ENCODE measurements at places on chromosomes 12 and 14.

DNA sequence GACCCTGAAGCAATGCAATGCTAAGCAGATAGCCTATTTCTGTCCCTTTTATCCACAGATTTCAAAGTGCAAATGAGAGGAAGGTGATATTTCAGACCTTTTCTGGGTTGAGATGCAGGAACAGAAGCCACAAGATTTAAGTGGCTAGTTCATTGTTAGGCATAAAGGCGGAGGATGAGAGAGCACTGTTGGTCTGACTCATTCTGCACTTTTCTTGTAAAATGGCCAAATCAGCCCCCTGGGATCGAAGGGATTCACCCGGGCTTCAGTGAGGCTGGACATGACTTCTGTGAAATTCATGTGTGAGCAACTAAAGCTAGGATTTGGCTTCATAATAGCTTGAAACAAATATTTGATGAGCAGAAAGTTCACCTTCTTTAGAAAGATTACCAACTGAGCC lies 101.9 kb upstream of the OVCH1 start:
- DNase-seq = peak; percentile 55

DNA sequence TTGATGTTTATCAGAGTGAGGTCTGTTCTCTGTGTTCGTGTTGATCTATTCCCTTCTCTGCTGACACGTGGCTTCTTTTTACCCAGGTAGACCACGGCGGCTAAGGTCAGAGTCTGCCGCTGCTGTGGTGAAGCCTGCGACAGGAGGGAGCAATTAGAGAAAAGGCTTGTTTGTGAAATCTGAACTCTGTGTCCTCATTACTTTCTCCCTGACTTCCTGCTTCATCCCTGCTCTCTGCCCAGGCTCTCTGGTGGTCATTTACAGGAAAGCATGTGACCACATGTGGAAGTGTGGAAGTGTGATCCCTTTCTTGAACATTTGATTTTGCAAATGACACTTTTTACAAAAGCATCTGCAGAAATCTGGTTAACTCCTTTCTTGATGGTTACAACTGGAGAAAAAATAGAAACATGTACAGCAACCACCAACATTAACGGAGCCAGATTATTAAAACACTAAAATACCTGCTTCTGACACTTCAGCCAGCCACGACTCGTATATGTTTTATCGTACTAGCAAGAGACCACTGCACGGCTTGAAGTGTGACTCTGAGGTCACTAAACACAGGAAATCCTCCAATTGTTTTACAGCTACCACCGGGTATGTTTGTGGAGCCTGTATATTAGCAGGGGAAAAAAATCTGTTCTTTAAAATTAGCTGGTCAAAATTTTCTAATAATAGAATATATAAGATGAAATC lies 388.6 kb upstream of the TMPO start:
- no peak for DNase-seq

- DNase-seq = no peak
These were observed 25.1 kb downstream of the E2F7 start for GRCh38 chr12:77040231-77040630.

GRCh38 chr12:57552835-57553313 lies 3.0 kb downstream of the KIF5A start:
- DNase-seq = peak; percentile 65

- DNase-seq = peak; percentile 78
These were observed 363.4 kb downstream of the DAD1 start for GRCh38 chr14:22225516-22226140.

- DNase-seq = peak; percentile 59
These were observed 29.8 kb downstream of the GPRC5D start for GRCh38 chr12:12922191-12922616.

- DNase-seq = no peak
These were observed 431.3 kb downstream of the NPAS3 start for GRCh38 chr14:33369972-33370371.

- peak; percentile 43 for DNase-seq
These were observed 55.6 kb downstream of the NT5DC3 start for GRCh38 chr12:103785243-103786031.

- DNase-seq = no peak
These were observed 140.0 kb downstream of the DAD1 start for GRCh38 chr14:22448905-22449599.

Measured in fibroblast of skin of right biceps (primary cell).